ENCODE measurements at places on chromosomes 4 and X. TPM values are rescaled to one million over a fixed set of nuclear protein-coding genes. Genes with fewer than 3 reads are reported as not detected.

Gene SLC10A4
- not detected for total RNA-seq

Gene KLB
- not detected for total RNA-seq

Gene IBSP
- not detected for total RNA-seq

Gene ATP1B4
- total RNA-seq = 1.8 TPM

Gene GRIPAP1
- 20.7 TPM for total RNA-seq

Gene F8A3
- 0.19 TPM for total RNA-seq

Gene PGAM4
- not detected for total RNA-seq

Gene MEPE
- not detected for total RNA-seq

Gene GIMD1
- not detected for total RNA-seq

Gene ADH1C
- 2.6 TPM for total RNA-seq

Gene SPANXN4
- total RNA-seq = not detected

Gene GPRASP1
- total RNA-seq = 4.7 TPM

Gene ADH7
- not detected for total RNA-seq

Gene NSG1
- 14.3 TPM for total RNA-seq

GRCh38 chr4:84504821-84505220, 5.7 kb upstream of the NKX6-1 start:
- no peak overlapping the region for H3K27ac ChIP-seq
- peaks cover 100% of the 10 kb centered on the region for H3K27me3 ChIP-seq
- no peak overlapping the region for H3K4me3 ChIP-seq

GRCh38 chrX:133495464-133496391, 80.4 kb upstream of the GPC4 start:
- H3K27ac ChIP-seq = peak overlapping the region; percentile 36
- peak; percentile 61 for DNase-seq
- H3K36me3 ChIP-seq = no peaks in the 10 kb centered on the region
- H3K27me3 ChIP-seq = no peaks in the 10 kb centered on the region
- no peak overlapping the region for H3K4me3 ChIP-seq

- DNase-seq = no peak
- H3K4me1 ChIP-seq = no peaks in the 10 kb centered on the region
- no peaks in the 10 kb centered on the region for H3K27me3 ChIP-seq
Observed at GRCh38 chr4:73311428-73311827, 52.8 kb upstream of the ANKRD17 start.

GRCh38 chr4:8866421-8866820, 5.2 kb downstream of the HMX1 start:
- peaks cover 100% of the 10 kb centered on the region for H3K27me3 ChIP-seq
- H3K4me1 ChIP-seq = peaks cover 17% of the 10 kb centered on the region
- no peak overlapping the region for H3K27ac ChIP-seq

DNA sequence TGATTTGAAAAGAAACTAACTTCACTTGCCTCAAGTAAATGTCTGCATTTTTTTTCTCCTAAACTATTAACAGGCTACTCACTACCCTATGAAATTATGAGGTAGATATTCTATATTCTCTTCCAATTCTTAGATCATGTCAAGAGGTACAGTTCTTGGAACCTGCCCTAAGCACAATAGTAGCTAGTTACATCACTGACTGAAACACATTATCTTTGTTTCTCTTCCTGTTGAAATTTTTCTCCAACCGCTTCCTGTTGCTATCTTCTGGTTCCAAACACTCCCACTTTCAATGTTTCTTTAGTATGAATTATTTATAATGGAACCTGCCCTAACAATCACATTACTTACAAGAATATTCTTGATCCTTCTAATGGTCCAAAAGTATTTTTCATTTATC, 5.0 kb upstream of the BANK1 start:
- peaks cover 14% of the 10 kb centered on the region for H3K27me3 ChIP-seq
- no peak for DNase-seq
- H3K4me1 ChIP-seq = peaks cover 1% of the 10 kb centered on the region

DNA sequence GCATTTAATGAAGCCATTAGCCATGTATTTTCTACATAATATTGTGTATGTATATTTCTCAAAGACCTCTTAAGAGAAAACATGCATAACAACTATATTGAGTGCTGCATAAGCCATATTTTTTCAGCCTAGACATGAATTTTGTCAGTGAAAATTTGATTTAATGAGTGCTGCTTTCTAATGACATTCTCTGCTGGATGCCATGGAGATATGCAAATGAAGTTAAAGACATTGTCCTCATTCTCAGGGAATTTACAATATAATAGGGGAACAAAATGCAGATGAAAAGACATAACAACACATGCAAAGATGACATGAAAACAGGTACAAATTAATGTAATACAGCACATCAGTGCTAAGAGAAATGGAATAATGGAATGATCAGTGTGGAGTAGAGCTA, 118.7 kb downstream of the ATOH1 start:
- H3K4me3 ChIP-seq = no peak overlapping the region
- no peak for DNase-seq
- H3K27me3 ChIP-seq = no peaks in the 10 kb centered on the region
- no peak overlapping the region for H3K27ac ChIP-seq

- H3K4me1 ChIP-seq = peaks cover 25% of the 10 kb centered on the region
- H3K27ac ChIP-seq = no peak overlapping the region
- H3K4me3 ChIP-seq = peak overlapping the region; percentile 73
- H3K36me3 ChIP-seq = no peaks in the 10 kb centered on the region
Observed at GRCh38 chrX:150361777-150362351, 1.3 kb upstream of the MAMLD1 start.

DNA sequence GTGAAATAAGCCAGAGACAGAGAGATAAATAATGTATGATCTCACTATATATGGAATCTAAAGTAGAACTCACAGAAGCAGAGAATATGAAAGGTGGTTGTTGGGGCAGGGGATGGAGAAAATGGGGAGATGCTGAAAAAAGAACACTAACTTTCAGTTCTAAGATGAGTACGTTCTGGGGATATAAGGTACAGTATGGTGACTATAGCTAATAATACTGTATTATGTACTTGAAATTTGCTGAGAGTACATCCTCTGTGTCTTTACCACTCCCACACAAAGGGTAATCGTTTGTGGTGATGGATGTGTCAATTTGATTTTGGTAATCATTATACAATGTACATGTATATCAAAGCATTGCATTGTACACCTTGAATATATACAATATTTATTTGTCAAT, 6.6 kb downstream of the FBXL5 start:
- no peak overlapping the region for H3K27ac ChIP-seq
- no peak for DNase-seq
- no peaks in the 10 kb centered on the region for H3K27me3 ChIP-seq
- peaks cover 97% of the 10 kb centered on the region for H3K4me1 ChIP-seq
- no peaks in the 10 kb centered on the region for H3K36me3 ChIP-seq

DNA sequence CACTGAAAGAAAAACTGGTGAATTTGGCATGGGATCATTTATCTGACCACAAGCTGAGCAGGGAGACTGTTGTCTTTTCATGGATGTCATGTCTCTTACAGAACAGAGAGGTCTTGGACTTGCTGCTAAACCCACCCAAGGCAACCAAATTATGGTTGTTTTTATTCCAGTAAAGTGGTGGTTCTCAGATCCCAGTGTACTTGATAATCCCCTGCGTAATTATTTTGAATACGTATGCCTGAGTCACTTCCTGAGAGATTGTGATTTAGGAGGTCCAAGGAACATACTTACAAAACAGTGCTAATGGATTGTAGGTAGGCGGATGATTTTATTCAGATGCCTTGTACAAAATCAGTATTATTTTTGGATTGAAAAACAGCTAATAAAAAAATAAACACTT, 585.6 kb downstream of the IL1RAPL1 start:
- no peaks in the 10 kb centered on the region for H3K4me1 ChIP-seq
- no peak overlapping the region for H3K4me3 ChIP-seq
- no peaks in the 10 kb centered on the region for H3K36me3 ChIP-seq

DNA sequence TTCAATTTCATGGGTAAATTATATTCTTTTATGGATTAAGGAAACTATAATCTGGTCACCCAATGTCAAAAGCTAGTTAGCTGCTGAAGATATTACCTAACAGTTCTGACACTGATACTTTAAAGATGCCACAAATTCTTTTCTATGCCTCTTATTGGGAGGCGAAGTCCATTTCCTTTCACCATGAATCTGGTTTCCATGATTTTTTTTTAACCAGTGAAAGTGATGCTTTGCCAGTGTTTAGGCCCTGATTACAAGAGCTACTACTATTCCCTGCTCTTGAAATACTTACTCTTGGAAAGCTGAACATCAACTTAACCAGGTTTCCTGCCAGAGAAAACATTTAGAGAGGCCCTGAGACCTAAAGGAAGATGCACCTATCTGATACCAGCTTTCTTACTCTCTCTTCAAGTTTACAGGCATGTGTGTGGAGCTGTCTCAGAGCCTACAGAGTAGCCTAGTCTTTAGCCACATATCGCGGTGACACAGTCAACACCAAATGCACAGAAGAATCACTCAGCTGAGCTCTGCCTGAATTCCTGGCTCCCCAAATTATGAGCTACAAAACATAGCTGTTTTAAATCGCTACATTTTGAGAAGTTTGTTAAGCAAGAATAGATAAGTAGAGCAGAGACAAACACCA, 1280.8 kb downstream of the PCDH7 start:
- H3K27me3 ChIP-seq = no peaks in the 10 kb centered on the region
- H3K27ac ChIP-seq = no peak overlapping the region
- no peak overlapping the region for H3K4me3 ChIP-seq
- H3K36me3 ChIP-seq = no peaks in the 10 kb centered on the region

DNA sequence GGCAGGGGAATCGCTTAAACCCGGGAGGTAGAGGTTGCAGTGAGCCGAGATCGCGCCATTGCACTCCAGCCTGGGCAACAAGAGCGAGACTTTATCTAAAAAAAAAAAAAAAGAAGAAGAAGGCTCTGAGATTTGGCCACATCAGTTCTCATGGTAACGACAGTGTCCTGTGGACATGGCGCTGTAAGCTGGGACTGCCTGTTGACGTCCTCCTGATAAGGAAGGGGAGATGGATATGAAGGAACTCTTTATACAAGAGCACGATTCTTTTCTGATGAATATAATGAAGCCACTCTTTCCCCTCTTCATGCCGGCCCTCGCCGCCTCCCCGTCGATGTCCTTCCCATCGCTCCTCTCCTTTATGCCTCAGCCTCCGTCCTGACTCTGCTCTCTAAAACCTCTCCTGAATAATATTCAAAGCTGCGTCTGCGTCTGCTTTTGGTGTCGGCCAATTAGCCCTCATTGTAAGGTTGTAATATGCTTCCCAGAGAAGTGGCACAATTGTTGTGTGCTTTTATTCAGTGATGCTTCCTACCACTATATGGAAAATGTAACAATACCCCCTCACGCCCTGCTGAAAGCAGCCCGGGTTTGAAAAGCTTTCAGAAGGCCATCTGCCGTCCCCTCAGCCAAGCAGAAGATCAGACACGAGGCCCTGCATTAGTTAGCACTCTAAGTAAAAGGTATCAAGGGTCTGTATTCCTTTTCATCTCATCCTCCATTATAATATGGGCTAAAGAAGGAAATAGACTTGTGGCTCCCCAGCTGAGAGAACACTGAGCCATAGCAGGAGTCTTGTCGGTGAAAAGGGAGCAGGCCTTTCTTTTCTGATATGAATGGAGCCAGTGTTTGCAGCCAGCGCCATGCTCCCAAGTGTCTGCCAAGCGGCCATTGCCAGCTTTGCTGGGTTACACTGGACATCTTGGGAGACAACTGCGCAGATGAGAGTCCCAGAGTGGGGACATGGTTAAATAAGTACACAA, 22.1 kb upstream of the SCOC start:
- no peak for DNase-seq
- no peaks in the 10 kb centered on the region for H3K27me3 ChIP-seq
- H3K36me3 ChIP-seq = no peaks in the 10 kb centered on the region
- H3K27ac ChIP-seq = no peak overlapping the region

- no peaks in the 10 kb centered on the region for H3K27me3 ChIP-seq
- H3K36me3 ChIP-seq = peaks cover 14% of the 10 kb centered on the region
- H3K4me3 ChIP-seq = no peak overlapping the region
- no peak overlapping the region for H3K27ac ChIP-seq
- no peak for DNase-seq
- no peaks in the 10 kb centered on the region for H3K4me1 ChIP-seq
Observed at GRCh38 chrX:123884809-123885408, 25.1 kb downstream of the XIAP start.

GRCh38 chr4:150387981-150388380, 194.0 kb upstream of the MAB21L2 start:
- H3K27ac ChIP-seq = no peak overlapping the region
- no peaks in the 10 kb centered on the region for H3K36me3 ChIP-seq
- no peak for DNase-seq
- no peak overlapping the region for H3K4me3 ChIP-seq
- peaks cover 6% of the 10 kb centered on the region for H3K4me1 ChIP-seq
- no peaks in the 10 kb centered on the region for H3K27me3 ChIP-seq

- H3K36me3 ChIP-seq = no peaks in the 10 kb centered on the region
- peaks cover 45% of the 10 kb centered on the region for H3K4me1 ChIP-seq
- H3K4me3 ChIP-seq = no peak overlapping the region
- peak overlapping the region; percentile 63 for H3K27ac ChIP-seq
- H3K27me3 ChIP-seq = no peaks in the 10 kb centered on the region
- no peak for DNase-seq
Observed at GRCh38 chr4:150005537-150005936, 72.7 kb upstream of the DCLK2 start.

DNA sequence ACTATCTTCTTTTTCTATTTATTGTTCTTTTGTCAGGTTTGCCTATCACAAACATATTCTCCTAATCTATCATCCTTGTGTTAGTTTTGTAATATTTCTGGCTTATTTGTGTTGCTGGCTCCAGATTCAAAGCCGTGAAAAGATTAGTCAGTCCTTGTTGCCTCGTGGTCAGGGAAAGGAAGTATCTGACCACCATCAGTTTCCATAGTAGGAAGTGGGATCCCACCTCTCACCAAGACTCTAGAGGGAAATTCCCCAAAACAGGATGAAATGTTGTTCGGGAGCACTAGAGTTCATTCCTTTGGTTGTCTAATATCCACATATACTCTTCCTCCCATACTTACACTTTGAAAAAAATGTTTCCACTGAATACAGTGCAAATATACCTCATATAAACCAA, 131.0 kb upstream of the HUWE1 start:
- no peak for DNase-seq
- H3K4me1 ChIP-seq = no peaks in the 10 kb centered on the region
- no peaks in the 10 kb centered on the region for H3K36me3 ChIP-seq
- H3K4me3 ChIP-seq = no peak overlapping the region
- no peak overlapping the region for H3K27ac ChIP-seq

- peak overlapping the region; percentile 21 for H3K27ac ChIP-seq
- H3K27me3 ChIP-seq = no peaks in the 10 kb centered on the region
- no peaks in the 10 kb centered on the region for H3K36me3 ChIP-seq
- no peak for DNase-seq
Observed at GRCh38 chr4:3305610-3306371, 13.0 kb downstream of the RGS12 start.

- H3K36me3 ChIP-seq = no peaks in the 10 kb centered on the region
- no peak overlapping the region for H3K27ac ChIP-seq
- no peak overlapping the region for H3K4me3 ChIP-seq
- no peaks in the 10 kb centered on the region for H3K27me3 ChIP-seq
Observed at GRCh38 chrX:74890676-74891430, 34.4 kb downstream of the NEXMIF start.

GRCh38 chr4:7910263-7910896, 29.3 kb downstream of the AFAP1 start:
- H3K27ac ChIP-seq = peak overlapping the region; percentile 78
- no peaks in the 10 kb centered on the region for H3K36me3 ChIP-seq
- DNase-seq = no peak
- peak overlapping the region; percentile 38 for H3K4me3 ChIP-seq

- no peak overlapping the region for H3K4me3 ChIP-seq
- peaks cover 4% of the 10 kb centered on the region for H3K4me1 ChIP-seq
- no peak overlapping the region for H3K27ac ChIP-seq
- H3K27me3 ChIP-seq = no peaks in the 10 kb centered on the region
- DNase-seq = no peak
Observed at GRCh38 chr4:33078145-33078544, 2358.0 kb downstream of the PCDH7 start.

Data from left ventricle myocardium inferior (tissue), 1 donor.